ENCODE measurements at places on chromosomes 2 and 18.

GRCh38 chr2:214328941-214329340, 81.9 kb upstream of the VWC2L start:
- no peak for DNase-seq

- no peak for DNase-seq
Measured at GRCh38 chr2:159188449-159188848, 98.1 kb downstream of the WDSUB1 start.

DNA sequence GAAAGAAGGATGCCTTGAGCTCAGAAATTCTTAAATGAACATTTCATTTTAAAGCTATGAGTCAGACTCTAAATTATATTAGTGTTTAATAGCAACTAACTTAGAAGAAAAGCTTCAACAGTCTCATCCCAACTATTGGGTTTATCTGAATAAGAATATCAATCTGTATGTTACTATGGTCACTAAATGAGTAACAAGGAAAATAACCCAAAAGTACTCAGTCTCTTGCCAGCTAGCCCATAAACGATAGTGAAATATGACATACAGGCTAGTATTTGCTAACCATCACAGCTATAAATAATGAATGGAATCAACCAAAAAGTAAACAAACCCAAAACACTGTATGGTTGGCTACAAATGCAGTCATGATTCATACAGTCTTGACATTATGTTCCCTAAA, 174.9 kb downstream of the RAB3GAP1 start:
- no peak for DNase-seq

DNA sequence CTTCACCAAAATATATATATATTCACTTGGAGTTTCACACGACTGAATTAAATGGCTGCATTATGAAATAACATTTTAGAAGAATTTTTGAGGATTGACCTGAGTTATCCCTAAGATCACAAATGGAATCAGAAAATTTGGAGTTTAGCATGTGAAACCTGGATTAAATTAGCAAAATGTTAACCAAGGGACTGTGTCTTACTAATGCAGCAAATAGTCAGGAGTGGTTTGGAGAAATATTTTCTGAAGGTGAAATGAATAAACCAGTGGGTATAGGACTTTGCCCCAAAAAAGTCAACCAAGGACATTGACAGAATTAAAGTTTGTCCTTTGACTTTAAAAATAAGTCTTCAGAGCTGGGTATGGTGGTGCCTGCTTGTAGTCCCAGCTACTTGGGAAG, 111.2 kb downstream of the PRPF40A start:
- no peak for DNase-seq

- peak; percentile 10 for DNase-seq
Measured at GRCh38 chr2:114661971-114662939, 219.8 kb downstream of the DPP10 start.

GRCh38 chr2:149175956-149176355, 137.5 kb downstream of the LYPD6B start:
- no peak for DNase-seq

DNA sequence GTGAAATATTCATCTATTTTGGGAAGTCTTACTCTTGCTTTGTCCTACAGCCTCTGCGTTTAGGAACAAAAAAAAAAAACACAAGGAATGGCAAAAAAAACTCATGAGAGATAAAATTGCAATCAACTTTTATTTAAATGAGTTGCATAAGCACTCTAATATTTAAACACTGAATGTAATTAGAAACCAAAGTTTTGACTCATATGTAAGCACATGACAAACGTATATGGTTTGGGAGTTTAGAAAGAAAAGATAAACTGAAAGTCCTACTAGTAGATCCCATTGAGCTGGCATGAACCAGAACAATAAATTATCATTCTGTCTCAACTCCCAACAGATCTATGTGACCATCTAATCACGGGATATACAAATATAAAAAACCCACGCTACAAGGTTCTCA, 44.8 kb downstream of the REV1 start:
- DNase-seq, result no peak

- DNase-seq, result no peak
Measured at GRCh38 chr2:38284971-38285370, 92.1 kb downstream of the ATL2 start.

DNA sequence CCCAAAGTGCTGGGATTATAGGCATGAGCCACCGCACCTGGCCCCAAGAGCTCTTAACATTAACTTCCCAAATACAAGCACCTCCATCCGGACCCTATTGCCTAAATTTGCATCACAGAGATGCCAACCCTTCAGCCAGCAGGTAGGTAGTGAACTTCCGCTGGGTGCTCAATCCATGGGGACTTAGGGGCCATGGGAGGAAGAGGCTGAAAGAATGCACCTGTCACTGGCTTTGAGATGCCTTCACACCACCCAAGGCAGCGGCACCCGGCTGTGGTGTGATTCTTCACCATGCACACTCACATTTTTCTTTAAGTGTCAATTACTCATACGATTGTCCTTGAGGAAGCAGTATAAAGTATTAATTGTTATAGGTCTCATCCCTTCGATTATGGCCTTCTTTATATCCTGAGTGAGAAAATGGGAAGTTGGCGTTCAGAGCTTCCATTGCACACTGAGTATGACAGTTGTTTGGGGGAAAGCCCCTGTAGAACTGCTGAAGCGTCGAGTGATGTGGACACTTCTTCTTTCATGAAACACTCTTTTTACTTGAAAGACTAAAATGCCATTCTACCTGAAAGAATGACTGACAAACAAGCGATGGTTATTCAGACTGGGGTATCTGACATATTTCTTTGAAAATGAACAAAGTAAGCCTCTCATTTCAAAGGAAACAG, 51.8 kb upstream of the BIN1 start:
- DNase-seq, result no peak

DNA sequence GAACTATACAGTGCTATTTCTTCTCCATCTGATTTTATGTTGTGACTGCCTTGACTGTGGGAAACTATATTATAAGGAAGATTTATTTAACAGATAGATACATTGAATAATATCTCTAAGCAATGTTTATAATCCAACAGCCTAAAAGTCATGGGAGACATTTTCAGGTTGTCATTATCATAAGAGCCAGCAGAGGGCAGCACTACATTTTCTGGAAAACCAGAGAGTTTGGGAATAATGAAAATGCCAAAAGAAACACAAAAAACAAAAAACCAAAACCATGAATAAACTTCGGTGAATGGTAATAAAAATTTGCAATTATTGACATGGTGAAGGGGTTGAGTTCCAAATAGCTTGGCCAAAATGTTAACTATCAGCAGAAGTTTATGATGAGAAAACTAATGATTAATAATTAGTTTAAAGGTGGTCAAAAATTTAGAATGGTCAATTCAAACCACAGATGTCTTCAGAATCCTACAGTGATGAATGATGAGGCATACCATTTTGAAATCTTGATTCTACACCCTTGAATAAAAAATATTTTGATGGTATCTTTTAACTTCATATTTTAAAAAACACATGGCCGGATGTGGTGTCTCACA, 4.7 kb downstream of the EEF1B2 start:
- DNase-seq, result peak; percentile 40

GRCh38 chr2:138819964-138820363, 39.8 kb upstream of the NXPH2 start:
- no peak for DNase-seq

GRCh38 chr2:240628507-240628807, 3.2 kb downstream of the GPR35 start:
- DNase-seq, result no peak

- DNase-seq, result no peak
Measured at GRCh38 chr2:167579826-167580225, 667.6 kb downstream of the STK39 start.

DNA sequence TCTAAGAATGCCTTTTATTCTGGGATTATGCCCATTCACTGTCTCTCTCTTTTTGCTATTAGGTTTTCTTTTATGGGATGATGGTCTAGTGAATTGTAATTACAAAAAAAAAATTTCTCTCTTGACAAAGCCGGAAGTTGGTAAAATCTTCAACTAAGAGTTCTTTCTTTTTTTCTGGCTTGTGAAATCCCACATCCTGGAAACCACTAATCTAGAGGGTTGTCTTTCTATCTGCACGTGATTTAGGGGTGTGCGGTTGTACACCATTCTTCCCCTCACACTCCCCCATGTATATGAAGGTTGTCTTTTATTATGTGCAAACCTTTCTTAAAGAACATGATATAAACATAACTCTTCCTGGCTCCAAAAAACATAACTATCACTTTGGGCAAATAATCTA, 52.0 kb downstream of the GATA6 start:
- DNase-seq, result no peak

GRCh38 chr2:26607698-26608097, 33.5 kb downstream of the CIB4 start:
- DNase-seq, result no peak

DNA sequence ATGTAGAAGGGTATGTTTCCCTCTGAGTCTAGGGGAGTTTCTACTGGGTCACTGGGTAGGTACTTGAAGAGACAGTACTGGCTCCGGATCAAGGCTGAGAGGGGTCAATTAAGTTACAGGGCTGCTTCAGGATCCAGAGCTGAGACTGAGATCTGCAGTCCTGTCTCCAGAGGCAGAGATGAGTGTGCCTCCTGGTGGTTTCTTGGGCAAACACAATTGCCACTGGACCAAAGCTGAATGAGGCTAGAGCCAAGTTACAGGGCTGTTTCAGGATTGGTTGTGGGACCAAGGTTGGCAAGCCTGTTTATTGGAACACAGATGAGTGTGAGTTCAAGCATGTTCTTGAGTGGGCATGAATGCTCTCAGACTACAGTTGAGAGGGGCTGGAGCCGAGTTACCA, 157.9 kb downstream of the ADCYAP1 start:
- no peak for DNase-seq

DNA sequence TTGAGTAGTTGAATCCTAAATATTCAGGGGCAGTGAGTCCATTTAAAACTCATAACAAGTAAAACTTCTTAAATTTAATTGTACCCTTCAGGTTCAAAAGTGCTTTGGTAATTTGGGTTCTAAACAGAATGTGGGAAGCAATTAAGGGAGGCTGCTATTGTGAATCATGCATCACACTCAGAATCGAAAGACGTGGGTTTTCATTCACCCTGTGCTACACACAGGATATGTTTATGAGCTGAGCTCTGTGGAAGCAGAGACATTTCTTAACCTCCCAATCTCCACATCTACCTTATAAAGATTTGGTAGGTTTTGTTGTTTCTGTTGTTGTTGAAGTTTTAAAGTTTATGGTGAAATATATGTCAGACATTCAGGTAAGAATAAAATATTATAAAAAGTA, 633.4 kb downstream of the DPP10 start:
- DNase-seq, result no peak

DNA sequence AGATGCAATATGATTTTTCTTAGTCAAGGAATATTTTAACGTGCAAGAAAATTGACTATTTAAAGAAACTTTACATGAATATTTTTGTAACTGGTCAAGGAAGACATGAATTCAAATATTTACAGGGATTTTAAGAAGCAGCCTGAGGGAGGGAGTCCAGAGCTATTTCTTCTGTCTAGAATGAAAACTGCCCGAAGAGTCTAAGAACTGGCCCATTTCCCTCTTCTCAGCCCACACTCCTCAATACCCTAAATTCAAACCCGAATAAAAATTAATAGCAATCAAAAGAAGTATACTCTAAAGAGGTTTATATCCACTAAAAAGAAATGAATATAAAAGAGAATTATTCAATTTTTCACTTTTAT, 6.5 kb upstream of the NDUFV2 start:
- no peak for DNase-seq
